ENCODE measurements at places on chromosomes 7 and 10.

- no peak for DNase-seq
Measured at GRCh38 chr10:117627561-117627960, 85.0 kb downstream of the EMX2 start.

GRCh38 chr7:41964183-41964753 is 261.4 kb upstream of the INHBA start:
- no peak for DNase-seq

DNA sequence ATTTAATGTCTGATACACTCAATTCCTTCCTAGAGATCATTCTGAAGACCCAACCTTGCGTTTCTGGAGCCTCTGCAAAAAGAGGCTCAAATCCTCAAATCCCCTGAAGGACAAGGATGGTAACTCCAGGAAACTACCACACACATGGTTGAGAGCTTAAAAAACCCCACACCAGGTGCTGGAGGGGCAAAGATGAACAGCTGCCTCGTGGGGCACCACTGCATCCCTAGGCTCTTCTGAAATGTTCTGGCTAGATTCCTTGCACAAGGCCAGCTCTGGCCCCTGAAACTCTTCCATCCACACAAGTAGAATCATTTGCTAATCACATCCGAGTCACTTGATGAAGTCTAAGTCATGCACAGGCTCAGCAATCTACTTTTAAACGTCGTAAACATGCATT is 286.6 kb downstream of the ELMO1 start:
- DNase-seq: no peak

GRCh38 chr7:30469303-30469702 is 9.3 kb downstream of the NOD1 start:
- peak; percentile 95 for DNase-seq
